ENCODE measurements at places on chromosomes 5 and 9.
A peak's percentile ranks its signal among the peaks of the same experiment; 100 is the strongest.

DNA sequence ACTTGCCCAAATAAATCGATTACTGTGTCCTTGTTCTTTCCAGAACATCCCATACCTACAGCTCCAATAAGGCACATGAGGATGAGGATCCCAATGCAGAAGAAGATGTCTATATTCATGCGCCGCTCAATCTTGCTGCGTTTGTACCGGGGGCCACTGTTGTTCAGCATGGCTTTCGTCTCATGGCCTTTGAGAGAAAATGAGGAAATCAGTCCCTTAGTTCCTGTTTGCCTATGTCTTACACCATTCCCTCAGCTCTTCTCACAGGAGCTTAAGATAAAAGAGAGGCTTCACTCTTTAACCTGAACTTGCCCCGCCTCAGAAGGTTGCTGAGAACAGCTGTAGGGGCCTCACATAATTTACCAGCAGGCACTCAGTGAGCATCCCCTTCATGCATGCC, 211.6 kb downstream of the ATP10B start:
- DNase-seq, result no peak

- no peak for DNase-seq
Observed at GRCh38 chr5:124790301-124790894, 44.0 kb upstream of the ZNF608 start.

GRCh38 chr5:107985144-107985543, 314.4 kb upstream of the EFNA5 start:
- DNase-seq, result no peak

DNA sequence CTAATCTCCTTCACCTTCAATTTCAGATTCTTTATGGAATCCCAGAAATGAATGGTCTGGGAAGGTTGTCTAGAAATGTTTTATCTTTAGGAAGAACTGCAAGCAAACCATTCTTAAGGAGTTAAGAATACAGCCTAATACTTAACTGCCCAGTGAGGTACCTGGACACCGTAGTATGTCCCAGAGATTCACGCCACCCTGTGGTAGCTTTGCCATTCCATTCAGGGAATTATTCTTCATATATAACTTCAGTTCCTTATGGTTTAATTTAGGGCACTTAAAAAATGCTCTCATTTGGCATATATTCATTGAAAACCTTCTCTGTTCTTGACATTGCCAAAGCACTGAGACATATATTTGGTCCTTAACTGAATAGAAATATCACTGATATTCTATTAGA, 49.7 kb downstream of the ACTBL2 start:
- DNase-seq, result no peak

DNA sequence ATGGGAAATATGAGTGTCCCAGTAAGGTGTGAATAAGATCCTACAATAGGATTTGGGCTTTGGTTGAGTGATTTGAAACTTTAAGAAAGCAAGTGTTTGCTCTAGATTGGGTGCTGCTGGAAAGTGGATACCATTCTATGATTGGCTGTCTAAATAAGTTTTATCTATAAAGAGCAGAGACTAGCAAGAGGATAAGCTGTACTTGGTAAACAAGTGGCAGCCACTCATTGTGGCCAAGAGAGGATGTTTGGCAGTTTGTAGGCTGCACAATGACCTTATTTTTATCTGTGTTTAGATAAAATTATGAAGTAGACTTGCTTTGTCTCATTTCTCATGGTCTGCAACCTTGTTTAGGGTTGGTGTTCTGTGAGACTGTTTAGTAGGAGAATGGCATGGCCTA, 341.6 kb upstream of the PIK3R1 start:
- DNase-seq, result no peak

DNA sequence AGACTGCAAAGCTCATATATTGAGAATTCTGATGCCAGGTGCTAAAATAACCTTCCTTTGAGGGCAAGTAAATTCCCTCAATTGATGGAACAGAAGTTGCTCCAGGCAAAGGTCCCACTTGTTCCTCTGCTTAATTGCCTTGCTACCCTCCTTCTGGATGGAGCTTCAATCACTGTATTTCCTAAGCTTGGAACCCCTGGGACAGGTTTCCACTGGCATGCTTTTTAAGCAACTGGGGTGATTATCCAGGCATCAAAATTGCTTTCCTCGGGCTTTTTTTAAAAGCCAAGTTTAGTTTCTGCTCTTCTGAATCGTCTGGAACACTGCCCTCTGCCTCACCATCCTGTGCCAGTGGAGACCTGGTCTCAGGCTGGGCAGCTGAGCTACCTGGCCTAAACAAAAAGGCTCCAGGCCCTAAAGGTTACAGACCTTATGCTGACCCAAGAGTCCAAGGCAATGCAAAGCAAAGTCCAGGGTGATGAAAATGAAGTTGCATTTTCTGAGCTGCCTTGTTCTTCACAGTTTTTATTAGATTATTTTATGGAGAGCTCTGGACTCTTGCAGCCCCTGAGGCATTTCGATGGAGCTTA, 167.9 kb upstream of the CD180 start:
- no peak for DNase-seq

DNA sequence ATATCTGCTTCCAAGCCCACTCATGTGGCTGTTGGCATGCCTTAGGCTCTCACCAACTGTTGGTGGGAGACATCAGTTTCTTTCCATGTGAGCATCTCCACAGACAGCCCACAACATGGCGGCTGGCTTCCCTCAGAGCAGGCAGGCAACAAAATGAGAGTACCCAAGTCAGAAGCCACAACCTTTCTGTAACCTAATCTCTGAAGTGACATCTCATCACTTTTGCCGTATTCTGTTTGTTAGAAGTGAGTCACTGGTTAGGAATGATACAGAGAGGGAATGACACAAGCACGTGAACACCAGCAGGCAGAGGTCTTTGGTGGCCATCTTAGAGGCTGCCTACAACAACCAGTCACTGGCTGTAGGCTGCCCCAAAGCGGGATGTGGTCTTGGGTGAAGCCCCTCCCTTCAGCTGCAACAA, 88.6 kb upstream of the RASGRF2 start:
- DNase-seq, result peak; percentile 40

GRCh38 chr5:139446956-139447779, 7.8 kb upstream of the DNAJC18 start:
- DNase-seq, result no peak

GRCh38 chr9:123112015-123112975, 78.8 kb downstream of the GPR21 start:
- DNase-seq, result no peak

- no peak for DNase-seq
Observed at GRCh38 chr5:179295778-179296149, 49.5 kb downstream of the ADAMTS2 start.

DNA sequence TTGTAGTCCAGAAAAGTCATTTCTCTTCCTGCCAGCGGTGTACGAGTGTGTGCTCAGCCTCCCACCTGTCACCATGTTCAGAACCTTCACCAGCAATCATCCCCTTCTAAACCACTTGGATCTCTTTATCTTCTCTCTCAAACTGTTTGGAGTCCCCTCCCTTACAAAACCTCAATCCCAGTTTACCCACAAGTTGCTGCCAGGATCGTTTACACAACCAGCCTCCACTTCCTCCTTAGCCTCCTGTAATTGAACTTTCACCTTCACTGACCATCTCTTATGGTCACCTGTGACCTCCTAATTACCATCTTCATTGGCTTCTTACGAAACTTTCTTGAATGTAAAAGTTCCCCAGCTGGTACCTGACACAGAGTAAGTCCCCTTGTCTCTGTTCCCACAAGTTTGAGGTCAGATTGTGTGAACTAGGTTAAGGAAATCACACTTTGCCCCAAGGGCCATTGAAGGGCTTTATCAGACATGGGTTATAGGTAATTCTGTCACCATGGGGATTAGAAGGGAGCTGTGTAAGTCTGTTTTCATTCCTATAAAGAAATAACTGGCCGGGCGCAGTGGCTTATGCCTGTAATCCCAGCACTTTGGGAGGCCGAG, 20.0 kb downstream of the RNF44 start:
- no peak for DNase-seq

DNA sequence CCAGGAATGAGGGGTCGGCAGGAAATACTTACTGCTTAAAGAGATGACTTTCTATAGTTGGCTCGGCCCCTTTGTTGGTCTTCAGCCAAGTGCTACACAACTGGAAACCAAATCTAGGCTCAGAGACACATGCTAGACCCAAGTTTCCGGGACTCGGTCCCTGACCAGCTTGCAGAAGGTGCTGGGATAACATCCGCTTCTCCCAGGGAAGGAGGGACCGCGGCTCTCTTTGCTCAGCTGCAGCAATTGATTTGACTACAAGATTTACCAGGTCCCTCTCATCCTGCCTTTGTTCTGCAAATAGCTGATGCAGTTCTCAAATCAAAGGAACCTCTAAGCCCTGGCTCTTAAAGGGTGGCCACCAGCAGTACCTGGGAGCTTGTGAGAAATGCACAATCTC, 314.7 kb downstream of the MLLT3 start:
- no peak for DNase-seq

DNA sequence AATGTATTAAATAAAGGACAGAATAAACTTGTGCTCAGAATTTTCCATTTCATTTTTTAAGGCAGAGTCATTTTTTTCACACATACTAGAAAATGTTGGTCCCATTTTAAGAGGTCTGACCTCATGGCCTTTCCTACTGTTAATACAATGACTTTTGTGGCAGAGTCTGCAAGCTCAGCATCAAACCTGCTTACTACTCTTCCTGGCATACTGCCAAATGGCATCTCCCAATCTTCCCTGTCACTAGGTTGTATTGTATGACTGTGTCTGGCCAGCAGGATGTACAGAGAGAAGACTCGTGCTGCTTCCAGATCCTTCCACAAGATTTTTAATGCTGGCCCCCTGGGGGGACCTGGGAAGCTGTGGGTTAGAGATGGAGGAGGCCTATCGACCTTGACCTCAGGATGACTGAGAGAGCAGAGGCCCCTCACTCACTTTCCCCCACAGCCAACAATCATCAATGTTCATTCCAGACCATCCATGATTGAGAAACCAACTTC, 64.7 kb downstream of the BARX1 start:
- DNase-seq, result no peak

- no peak for DNase-seq
Observed at GRCh38 chr9:126417043-126417442, 90.4 kb downstream of the MVB12B start.

- no peak for DNase-seq
Observed at GRCh38 chr9:115514454-115514853, 396.5 kb upstream of the TNC start.

DNA sequence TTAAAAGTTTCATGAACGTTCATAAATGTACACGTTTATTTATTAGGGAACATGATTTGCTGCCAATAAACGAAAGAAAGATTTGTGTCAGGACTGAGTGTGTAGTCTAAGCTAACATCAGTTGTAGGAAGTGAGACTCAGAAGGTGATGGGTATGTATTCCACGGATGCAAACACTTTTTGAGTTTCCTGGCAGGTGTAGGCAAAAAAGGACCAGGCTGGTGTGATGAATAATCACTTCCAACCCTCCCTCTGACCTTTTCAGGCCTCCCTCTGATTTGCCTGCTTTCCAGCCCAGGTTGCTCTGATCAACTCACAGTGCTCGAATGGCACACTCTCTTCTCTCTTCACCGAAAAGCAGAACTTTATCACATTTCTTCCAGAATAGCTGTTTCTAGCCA, 51.8 kb downstream of the BASP1 start:
- DNase-seq, result no peak

Measured in activated T-cell treated with anti-CD3 and anti-CD28 coated beads for 48 hours (primary cell).